ENCODE measurements at places on chromosomes 4 and X.

DNA sequence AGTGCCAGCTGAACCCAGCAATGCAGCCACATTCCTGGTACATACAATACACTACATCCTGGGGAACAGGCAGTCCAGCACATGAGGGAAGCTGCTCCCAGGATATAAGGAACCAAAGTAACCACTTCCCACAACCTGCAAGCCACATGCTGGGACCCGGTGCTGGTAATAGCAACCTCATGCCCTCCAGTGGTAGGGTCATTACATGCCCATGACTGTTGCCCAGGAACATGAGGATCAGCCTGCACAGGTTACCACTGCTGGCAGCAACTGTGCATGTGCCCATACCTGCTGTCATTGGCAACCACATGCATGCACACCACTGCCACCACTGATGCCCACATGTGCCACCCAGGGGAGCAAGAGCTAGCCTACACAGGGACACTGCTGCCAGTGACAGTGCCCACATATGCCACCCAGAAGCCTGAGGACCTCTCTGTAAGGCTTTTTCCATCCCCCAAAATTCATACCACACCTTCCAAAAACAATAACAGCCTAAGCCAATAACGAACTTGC is 1982.5 kb downstream of the ARAP2 start:
- no peak for DNase-seq

- no peak for DNase-seq
Measured at GRCh38 chr4:175453456-175453855, 358.6 kb downstream of the GPM6A start.

DNA sequence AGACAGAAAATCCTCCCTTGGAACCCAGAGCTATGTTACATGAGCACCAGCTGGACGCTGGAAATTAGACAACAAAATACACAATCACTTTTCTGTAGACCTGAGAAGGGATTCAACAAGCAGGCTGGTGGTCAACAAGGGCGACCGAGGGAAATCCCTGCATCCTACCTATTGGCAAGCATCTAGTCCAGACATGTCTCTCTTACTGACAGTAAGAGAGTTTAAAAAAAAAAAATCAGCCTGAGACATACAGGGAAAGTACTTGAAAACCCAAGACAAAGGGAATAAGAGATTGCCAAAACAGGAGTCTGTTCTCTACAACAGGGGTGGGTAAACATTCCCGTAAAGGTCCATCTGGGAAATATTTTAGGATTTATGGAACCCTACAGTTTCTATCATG is 108.0 kb downstream of the KDR start:
- DNase-seq = no peak

GRCh38 chr4:67051000-67051789 is 494.1 kb downstream of the CENPC start:
- no peak for DNase-seq

DNA sequence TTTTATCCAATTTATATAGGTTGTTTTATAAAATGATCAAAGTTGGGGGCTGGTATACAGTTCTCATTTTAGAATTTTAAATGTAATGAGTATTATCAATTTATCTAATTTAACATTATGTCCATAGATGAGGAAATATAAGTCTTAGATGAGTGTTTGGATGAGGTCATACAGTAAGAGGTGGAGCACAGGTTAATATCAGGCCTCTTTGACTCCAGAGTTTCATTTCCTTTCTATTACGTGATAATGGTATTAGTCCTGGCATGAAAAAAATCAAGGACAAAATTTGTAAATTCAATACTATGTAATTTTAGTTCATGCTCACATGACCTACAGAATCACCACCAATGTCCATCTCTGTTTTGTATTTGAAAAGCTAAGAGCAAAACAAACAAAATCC is 269.8 kb downstream of the FSTL5 start:
- no peak for DNase-seq

All from HT-29 (cell line).